GM12865 (cell line): ENCODE measurements at places on chromosomes 3 and 15.

GRCh38 chr15:100596792-100597191 is 5.2 kb downstream of the LINS1 start:
- DNase-seq = peak; percentile 91

GRCh38 chr15:80120636-80121035 is 32.2 kb upstream of the FAH start:
- no peak for DNase-seq

DNA sequence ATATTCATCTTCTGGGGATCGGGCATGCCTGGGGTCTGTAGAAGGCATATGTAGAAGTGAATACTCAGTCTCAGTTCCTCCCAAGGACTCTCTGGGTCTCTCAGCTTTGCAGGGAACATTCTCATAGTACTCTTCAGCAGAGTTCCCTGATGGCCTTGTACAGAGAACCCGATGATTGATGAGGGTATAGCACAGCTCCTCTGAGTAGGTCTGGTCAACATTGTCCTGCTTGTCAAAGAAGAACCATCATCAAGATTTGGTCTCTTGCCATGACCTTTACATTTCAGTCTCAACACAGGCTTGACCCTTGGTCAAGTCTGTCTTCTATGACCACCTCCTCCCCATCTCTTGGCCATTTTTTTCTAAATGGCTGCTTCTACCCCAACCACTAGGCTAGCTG is 9.5 kb downstream of the GCSAM start:
- DNase-seq = peak; percentile 52

DNA sequence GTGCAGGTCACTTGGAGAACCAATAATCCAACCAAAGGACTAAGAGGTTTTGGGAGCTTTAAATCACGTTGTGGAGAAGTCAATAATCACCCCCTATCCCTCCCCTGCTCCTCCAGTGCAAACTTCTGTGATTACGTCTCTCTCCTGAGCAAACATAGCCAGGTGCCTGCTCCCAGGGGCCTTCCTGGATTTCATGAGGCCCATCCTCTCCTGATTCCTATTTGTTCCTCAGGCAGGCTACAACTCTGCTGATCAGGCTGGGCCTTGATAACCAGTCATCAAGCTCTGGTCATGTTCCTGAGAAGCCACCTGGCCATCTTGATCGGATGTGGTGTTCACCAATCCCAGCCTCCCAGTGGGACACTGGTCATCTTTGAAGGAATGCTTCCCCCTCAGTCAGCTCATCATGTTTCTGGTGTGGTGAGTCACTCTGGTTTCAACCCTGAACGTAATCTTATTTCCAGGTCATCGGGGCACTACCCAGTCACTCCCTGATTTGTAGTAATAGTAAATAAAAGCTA is 2.9 kb upstream of the ZNF710 start:
- DNase-seq = no peak

DNA sequence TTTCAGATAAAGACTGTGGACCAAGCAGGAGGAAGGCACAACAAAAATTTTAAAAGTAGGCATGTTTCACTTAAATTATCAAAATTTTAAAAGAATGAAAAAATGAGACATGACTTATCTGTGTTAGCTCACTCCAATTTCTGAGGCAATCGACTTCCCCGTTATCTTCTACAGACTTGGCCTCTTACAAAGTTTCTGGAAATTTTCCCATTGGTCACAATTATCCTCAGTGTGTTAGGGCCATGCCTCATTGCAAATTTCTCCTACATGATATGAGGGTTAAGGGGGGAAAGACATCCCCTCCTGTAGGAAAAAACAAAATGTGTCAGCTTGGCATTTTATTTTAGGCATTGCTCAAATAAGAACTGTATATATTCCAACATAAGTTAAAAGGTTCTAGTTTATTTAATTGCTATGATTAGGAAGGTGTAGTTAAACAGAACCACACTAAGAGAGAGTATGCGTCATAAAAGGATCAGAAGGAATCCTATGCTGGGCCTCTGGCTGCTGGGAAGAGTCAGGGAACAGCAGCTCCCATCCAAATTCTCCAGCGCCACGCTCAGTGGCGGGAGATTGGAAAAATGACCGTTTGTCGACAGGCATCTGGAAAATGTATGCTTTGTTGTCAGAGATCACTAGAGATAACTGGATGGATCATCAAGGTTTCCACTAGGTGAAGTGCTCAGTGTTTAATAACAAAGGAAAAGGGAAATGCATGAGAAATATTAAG is 463.6 kb upstream of the NR2F2 start:
- no peak for DNase-seq

GRCh38 chr3:153809097-153809496 is 312.1 kb upstream of the ARHGEF26 start:
- DNase-seq = no peak
